Activated T-helper 17 cell treated with anti-CD3 and anti-CD28 coated beads, Interleukin-2, amount 50 U/mL, for 72 hours (primary cell): ENCODE measurements at places on chromosomes 6 and 20. TPM values are rescaled to one million over a fixed set of nuclear protein-coding genes. Genes with fewer than 3 reads are reported as not detected.

- ATAC-seq = no peak
Observed at GRCh38 chr6:77326029-77326428, 137.3 kb downstream of the HTR1B start.

- no peak for ATAC-seq
Observed at GRCh38 chr6:98787961-98788360, 46.4 kb upstream of the POU3F2 start.

DNA sequence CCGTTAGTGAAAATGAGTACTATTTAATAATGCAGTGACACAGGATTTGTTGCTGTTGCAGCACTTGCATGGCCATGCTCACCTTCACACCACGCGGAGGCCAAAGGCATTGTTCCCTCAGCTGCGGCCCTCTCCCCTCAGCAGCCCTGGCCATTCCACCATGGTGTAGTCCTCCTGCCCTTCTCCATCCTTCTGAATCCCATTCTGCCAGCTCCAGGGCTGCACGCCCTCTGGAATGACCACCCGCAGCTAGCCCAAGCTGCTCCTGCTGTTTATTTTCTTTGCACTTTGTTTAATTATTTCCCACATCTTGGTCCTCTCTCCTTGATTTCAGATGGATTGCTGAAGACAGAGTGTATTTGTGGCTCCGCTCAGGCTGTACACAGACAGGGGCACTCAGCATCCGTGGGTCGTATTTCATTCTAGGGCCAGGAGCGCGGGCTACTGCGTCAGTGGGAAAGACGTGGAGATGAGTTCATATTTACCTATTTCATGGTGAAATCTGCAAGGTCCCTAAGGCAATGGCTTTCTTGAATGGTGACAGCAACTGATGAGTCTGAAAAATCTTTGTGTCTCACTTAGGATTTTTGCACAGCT lies 81.4 kb upstream of the DUSP22 start:
- ATAC-seq = no peak

DNA sequence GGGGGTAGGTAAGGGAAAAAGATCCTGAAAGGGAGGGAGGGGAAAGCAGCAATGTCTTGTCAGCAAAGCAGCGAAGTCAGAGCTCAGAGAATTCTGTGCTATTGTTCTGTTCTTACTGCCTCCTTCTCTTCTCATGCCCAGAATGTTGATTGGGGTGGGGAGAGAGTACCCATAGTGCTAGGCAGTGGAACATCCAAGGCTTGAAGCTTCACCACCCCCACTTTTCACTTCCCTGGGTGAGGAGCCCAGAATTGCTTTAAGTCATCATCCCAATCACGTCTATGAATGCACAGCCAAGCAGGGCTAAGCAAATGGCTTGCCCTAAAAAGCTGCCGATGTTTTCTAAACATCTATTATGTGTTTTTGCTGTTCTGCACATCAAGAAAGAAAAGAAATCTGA lies 16.5 kb downstream of the REPS1 start:
- no peak for ATAC-seq

GRCh38 chr6:4316867-4317400 lies 181.6 kb upstream of the ECI2 start:
- ATAC-seq = no peak

DNA sequence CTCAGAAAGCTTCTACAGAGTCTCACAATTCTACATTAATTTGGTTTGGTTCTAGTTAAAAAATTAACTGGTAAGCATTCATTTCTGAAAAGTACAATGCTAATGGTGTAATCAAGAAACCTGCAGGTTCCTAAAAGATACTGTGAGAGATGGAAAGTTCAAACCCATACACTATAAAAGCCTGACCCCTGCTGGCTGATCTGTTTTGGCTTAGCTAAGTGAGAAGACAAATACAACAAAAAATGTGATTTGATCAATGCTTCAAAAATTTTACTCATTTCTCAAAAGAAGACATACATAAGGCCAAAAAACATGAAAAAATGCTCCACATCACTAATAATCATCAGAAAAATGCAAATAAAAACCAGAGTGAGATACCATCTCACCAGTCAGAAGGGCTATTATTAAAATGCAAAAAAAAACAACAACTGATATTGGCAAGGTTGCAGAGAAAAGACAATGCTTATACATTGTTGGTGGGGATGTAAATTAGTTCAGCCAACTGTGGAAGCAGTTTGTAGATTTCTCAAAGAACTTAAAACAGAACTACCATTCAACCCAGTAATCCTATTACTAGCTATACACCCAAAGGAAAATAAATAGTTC lies 102.8 kb downstream of the MOXD1 start:
- ATAC-seq = no peak

GRCh38 chr20:6525447-6526303 lies 241.8 kb upstream of the BMP2 start:
- no peak for ATAC-seq

DNA sequence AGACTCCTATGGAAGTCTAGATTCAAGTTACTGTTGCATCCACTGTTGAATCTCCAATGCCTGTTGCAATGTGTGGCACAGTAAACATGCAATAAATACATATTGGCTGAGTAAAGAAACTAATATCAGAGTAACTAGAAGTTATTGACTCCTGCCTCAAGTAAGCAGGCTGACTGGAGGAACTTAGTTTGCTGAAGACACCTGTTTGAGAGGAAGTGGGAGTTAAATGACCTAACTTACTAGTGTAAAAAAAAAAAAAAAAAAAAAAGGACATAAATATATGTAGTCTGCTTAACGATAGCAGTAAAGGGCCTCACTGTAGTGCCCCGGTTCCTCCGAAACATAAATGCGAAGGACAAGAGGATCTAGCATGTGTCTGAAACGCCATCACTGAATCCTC lies 249.8 kb upstream of the PRDM1 start:
- no peak for ATAC-seq

DNA sequence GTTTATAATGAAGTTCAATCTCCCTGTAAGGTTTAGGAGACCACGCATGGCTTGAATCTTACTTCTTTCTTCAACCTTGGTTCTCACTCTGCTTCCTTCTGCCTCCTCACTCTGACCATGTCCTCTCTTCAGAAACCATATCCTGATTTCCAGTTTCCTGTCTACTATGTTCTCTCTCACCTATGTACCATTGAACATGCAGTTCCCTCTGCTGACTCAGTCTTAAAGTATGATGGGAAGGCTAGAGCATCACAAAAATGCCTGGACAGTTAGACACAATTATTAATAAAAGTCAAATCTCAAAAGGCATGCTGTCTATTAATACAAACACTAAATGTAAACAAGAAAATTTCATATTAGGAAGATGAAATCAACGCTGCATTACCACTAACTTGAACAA lies 151.6 kb downstream of the PRKN start:
- ATAC-seq = no peak

DNA sequence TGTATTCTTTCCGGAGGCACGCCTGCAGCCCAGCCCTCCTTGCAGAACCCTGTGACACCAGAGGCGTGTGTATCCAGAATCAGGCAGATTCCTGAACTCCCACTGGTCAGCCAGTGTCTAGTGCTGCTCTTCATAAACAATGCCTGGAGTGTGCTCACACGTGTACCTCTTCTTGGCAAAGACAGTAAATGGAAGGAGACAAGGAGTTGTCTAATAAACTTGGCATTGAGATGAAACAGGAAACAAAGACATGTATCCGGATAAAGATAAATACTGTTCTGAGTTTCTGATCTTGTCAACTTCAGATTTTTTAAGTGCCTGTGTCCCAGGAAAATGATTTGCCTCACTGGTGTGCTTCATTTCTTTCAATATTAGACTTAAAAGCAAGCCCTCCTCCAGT lies 1.7 kb downstream of the RPS6KA2 start:
- no peak for ATAC-seq

DNA sequence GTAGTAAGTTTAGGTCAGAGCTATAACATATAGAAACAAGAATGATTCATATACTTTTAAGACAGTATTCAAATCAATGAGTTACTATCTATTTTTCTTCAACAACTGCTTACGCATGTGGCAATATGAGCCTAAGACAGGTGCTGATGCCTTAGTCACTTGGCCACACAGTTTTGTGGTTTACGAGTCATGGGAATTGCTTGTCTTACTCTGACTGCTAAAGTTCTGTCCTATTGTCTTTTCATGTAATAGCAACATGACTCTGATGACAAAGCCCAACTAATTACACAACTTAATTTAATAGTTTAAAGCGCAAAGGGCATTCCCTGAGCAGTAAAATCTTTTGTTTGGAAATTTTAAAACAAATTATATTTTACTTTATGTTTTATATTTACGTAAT lies 159.3 kb upstream of the CENPW start:
- ATAC-seq = peak; percentile 99

GRCh38 chr20:4226330-4227084 lies 211.1 kb upstream of the RNF24 start:
- no peak for ATAC-seq

DNA sequence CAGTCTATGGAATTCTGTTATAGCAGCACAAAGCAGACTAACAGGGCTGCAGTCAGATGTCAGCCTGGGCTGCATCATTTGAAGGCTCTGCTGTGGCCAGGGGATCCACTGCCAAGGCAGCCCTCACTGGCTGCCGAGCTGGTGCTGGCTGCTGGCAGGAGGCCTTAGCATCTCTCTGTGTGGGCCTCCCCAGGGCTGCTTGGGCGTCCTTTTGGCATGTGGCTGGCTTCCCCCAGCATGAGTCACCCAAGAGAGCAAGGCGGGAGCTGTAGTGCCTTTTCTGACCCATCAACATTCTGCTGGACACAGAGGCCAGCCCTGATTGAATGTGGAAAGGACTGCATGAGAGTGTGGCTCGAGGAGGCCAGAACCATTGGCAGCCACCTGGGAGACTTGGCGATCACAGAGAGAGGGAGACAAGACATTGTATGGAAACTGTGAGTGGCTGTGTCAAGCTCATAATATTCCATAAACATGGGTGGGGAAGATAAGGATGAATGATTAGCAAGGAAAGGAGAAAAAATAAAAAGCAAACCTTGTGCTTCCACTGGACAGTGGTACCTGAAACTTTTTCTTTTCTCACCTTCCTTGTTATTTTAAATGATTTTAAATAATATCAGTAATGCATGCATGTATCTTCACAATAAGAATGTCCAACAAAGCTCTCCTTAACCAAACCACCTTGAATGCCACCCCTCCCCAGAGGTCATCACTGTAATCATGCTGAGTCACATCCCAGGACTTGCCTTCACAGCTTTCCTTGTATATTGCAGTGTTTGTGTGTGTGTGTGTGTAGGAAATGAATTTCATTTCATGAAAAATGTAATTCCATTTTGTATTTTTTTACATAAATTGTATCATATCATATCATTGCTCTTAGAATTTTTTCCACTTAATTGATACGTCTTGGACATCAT lies 55.0 kb upstream of the VSX1 start:
- no peak for ATAC-seq

GRCh38 chr20:41095110-41095969 lies 42.0 kb upstream of the PLCG1 start:
- ATAC-seq = peak; percentile 38

DNA sequence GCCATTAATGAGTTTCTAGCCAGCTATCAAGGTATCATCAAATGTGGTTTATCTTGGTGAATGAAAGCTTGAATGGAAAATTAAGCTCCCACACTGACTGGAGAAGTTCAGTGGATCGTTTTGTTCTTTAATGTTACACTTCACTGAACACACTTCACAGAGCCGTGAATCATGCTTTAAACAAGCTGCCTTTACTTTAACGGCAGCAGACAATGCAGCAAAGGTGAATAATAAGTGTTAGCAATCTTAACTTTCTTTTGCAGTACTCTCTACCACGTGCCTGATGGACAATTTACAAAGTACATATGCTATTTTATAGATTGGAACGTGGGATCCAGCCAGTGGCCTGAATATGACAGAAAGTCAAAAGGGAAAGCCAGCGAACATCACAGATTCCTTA lies 424.5 kb downstream of the GRIK2 start:
- no peak for ATAC-seq

GRCh38 chr6:123898665-123899064 lies 95.0 kb downstream of the NKAIN2 start:
- no peak for ATAC-seq

DNA sequence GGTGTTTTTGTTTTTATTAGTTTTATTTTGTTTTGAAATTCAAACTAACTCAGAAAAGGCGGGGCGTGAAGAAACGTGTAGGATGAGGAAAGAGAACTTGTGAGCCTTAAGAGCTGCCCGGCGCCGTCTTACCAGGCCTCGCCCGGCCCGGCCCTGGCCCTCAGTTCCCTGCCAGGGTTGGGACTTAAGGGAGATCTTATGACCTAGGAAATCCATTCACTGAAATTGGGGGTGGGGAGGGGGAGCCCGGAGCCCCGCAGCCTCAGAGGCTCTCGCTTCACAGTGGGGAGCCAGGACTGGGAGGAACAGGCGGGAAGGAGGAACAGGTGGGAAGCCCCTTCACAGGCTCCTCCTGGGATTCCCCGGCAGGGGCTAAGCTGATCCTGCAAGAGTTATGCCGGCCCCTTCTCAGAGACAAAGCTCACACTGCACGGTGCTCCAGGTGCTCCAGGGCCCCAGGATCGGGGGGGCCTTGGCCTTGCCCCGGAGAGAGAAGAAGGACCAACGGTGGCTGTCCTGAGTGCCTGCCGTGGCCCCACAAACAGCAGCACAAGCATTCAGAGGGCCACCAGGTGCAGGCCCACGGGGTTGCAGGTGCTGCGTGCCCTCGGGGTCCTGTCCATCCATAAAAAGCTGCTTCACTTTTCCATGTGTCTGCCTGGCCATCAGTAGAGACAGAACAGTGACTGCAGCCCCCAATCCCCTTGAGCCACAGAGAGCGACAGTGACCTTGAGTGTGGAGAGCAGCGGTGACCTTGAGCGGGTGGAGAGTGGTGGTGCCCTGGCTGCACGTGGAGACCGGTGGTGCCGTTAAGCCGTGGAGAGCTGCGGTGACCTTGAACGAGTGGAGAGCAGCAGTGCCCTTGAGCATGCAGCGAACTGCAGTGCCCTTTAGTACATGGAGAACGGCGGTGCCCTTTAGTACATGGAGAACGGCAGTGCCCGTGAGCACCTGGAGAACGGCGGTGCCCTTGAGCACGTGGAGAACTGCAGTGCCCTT lies 152.7 kb downstream of the DLL1 start:
- ATAC-seq = no peak

MCM9 gene
- 21.7 TPM for total RNA-seq

LPA gene
- not detected for total RNA-seq

WFDC10B gene
- not detected for total RNA-seq

SIRPD gene
- total RNA-seq = not detected

ADGRF4 gene
- not detected for total RNA-seq

FAM217A gene
- not detected for total RNA-seq

CRYBG1 gene
- 36.4 TPM for total RNA-seq

DAAM2 gene
- not detected for total RNA-seq
